ENCODE measurements at places on chromosomes 12 and 14. TPM values are rescaled to one million over a fixed set of nuclear protein-coding genes. Genes with fewer than 3 reads are reported as not detected.

TAS2R30 gene
- not detected for polyA plus RNA-seq

CLEC4C gene
- polyA plus RNA-seq, result 0.07 TPM

FRMD6 gene
- 3.5 TPM for polyA plus RNA-seq

KLRB1 gene
- polyA plus RNA-seq, result 2.9 TPM

TRIM9 gene
- polyA plus RNA-seq, result not detected

KRT75 gene
- not detected for polyA plus RNA-seq

AQP2 gene
- polyA plus RNA-seq, result 0.04 TPM
